ENCODE measurements at places on chromosomes 2 and 18.

GRCh38 chr18:35938158-35938557 lies 34.3 kb upstream of the RMP24 start:
- peak; percentile 27 for DNase-seq

DNA sequence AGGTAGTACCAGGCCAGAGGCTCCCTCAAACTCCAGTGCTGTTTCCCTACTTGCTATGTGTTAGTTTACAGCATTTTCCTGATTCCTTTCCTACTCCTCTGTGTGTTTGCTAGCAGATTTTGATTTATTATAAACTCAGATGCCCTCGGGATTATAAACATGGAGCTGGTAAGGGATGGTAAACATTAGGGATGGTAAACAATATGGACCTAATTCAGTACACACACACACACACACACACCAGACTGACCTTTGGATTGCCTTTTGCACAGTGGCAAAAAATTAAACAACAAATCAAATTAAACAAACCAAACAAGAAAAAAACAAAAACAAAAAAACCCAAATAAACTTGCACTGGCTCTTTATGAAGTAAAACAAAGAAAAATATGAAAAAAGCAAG lies 55.4 kb upstream of the ACVR1 start:
- DNase-seq = no peak

DNA sequence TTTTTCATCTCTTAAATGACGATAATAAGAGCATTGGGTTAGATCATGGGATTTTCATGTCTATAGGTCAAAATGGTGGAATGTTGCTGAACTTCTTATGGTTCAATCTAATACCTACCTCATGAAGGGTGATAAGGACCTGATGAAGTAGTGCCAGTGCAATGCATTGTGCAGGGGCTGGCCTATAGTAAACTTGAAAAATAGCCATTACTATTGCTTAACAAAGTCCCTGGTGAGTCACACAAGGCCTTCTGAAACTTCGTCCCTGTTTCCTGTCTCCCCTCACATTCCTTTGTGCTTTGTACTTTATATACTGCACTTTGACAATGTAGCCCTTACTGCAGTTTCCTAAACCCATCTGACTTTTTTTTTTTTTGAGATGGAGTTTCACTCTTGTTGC lies 515.9 kb downstream of the SLC4A3 start:
- DNase-seq = peak; percentile 63

GRCh38 chr2:195356026-195356425 lies 301.0 kb upstream of the SLC39A10 start:
- DNase-seq = no peak

DNA sequence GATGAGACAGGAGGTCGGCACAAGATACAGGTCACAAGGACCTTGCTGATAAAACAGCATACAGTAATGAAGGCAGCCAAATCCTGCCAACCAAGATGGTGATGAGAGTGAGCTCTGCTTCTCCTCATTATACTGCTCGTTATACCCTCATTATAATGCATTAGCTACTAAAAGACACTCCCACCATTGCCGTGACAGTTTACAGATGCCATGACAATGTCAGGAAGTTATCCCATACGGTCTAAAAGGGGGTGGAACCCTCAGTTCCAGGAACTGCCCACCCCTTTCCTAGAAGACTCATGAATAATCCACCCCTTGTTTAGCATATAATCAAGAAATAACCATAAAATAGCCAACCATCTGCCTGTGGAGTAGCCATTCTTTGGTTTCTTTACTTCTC lies 224.2 kb downstream of the RBM43 start:
- DNase-seq = no peak

DNA sequence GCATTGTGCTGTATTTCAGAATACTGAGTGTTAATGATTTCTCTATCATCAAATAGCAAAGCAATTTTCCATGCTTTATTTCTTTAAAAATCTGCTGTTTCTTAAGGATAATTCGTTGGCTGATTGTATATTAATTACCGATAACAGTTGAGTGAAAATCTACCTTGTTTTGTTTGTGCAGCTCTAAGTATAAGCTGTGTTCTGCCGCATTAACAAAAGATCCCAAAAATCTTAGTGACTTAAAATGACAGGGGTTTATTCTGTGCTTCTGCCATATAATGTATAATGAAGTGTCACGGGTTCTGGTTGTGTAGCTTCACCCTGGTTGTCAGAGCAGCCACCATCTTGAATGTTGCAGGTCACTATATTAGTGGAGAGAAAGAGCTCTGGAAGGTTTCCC lies 196.1 kb downstream of the ACTR3 start:
- no peak for DNase-seq

DNA sequence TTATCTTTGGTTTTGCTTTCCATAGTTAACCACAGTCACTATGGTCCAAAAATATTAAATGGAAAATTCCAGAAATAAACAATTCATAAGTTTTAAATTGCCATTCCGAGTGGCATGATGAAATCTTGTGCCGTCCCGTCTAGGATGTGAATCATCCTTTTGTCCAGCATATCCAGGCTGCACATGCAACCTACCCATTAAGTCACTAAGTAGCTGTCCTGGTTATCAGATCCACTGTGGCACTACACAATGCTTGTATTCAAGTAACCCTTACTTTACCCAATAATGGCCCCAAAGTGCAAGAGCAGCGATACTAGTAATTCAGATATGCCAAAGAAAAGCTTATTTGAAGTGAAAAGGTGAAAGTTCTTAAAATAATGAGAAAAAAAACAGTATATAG lies 10.7 kb downstream of the USP34 start:
- DNase-seq = peak; percentile 85

DNA sequence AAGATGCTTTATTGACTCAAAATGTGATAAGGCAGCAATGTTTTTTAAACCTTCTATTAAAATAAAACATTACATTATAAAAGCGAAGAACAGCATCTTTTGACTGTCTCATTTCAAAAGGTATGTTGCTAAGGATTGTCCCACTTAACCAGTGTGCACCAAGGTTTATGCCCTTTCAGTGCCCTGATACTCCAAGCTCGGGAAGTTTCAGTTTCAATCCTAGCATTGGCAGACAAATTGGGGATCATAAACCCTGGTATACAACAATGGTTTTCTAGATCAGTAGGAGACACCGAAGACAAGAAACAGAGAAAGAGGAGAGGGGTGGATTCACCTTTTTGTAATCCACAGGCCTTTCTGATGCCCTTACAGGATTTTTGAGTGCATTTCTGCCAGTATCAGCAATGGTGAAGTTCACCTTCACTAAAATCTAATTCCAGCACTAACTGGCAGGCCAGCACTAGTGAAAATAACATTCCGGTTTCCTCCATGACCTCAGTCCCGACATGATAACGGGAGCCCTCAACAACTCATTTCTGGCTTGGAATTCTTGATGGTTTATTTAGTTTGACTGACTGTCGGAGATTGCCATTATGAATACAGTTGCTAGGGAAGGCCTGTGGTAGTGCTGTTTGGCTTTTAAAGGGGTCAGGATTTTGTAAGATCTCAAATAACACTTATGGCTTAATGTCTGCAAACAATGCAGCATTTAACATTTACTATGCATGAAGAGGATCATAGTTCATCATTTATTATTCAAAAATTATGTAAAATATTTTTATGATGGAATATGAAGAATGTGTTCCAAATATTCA lies 33.3 kb upstream of the FIGN start:
- no peak for DNase-seq

DNA sequence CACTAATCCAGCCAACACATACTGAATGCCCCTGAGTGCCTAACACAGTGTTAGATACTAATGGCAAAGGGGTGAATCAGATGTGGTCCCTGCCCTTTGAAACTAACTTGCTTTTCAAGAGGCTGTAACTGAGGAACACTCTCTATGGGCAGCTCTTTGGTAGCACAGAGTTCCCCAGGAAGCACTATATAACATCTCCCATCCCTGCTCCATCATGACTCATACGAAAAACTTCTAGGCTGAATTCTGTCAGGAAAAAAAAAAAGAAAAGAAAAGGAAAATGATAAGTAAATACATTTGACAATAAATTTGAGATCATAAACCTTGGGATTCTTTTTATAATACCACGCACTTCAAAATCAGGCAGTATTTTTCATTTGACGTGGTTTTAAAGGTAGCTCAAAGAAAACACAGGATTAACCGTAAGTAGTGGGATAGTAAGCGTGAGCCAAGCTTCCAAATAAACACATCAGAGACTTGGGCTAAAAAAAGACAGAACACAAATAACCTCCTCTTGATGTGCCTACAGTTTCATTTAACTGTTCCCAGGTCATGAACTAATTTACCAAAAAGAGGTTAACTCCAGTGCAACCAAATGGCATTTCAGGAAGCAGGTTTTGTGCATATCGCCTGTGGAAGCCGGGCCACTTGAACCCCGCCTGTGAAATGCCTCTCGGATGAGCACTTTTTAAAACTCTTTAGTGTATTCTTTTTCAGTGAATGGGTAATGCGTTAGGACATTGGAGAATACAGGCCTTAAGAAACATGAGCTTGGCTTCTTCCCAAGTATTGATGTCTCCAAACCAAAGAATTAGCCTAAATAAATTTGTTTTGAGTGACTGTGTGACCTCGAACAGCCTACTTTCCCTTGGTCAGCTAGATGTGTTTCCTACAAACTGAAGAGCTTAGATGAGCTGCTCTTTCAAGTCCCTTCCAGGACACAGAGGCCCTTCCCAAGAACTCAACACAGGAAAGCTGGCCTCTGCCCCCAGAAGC lies 42.0 kb downstream of the RDH14 start:
- peak; percentile 47 for DNase-seq

GRCh38 chr2:194739217-194739616 lies 917.8 kb upstream of the SLC39A10 start:
- DNase-seq = no peak

DNA sequence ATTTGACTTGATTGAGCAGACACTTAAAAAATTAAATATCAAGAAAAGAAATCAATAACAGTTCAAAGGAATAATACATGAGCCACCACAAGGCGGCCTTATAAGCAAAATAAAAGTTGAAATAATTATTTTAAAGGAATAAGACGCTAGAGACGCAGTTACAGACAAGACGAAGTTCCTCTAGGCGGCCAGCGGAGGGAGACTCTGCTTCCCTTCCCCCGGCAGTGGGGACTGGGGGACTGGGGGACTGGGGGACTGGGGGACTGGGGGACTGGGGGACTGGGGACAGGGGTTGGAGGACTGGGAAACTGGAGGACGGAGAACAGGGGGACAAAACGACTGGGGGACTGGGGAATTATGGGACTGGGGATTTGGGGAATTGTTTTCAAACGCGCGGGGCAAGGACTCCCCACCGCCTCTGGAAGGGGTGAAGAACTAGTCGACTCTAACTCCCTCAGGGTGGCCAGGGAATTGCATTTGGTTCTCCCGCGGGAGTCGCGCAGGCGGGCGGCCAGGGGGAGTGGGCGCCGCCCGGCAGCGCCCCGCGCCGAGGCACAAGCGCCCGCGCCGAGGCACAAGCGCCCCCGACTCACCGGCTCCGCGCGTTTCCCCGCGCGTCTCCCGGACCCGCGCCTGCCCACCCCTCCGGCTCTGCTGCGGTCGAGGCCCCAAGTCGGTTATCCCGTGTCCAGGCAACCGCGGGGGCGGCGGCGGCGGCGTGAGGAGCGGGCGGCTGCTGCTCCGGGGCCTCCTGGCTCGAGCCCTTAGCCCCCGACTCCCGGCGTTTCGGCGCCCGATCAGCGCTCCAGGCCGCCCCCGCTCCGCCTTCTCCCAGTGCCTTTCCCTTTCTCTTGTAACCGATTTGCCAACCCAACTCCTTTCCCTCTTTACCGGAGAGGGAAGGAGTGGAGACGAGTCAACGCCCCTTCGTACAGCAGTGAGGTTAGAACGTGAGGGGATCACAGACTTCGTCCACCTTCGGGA lies at the start of gene CCDC178:
CCDC178 (minus strand) TSS at position 662 of the 984 bp plus-strand sequence. CDS start 28,633 bp downstream, outside the sequence.
- DNase-seq = peak; percentile 43

DNA sequence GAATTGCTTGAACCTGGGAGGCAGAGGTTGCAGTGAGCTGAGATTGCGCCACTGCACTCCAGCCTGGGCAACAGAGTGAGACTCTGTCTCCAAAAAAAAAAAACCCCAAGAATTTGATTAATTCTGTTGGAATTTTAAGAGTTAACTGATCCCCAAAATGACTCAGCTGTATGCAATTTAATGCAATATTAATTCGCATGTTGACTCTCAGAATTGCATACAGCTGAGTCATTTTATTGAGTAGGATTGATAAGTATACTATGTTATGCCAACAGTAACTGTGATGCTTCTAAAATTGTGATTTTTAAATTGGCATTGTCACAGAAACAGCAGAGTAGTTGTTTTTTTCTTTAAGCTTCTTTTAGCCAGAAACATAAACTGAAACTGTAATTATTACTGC lies 19.6 kb downstream of the MSH2 start:
- DNase-seq = peak; percentile 43

DNA sequence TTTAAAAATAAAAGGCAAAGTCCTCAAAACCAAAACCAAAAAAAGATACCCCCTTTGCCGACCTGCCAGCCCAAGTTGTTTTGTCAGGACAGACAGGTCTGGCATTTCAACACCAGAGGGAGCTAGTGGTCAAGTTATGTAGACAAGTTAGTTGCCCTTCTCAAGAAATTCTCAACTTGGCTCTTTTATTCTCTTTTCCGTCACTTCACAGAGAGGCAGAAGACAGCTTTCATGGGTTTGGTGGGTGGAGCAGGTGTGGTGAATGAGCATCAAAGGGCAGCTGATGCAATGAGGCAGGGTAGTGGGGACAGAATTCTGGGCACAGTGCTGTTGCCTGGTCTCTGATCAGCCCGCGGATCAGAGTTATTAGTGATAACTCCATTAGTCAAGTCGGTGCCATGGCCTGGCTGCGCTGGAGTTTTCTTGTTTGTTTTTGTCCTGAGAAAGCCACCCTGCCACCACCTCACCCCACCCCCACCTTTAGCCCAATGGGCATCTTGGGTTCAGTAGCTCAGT lies 303.7 kb upstream of the EPAS1 start:
- DNase-seq = peak; percentile 72

DNA sequence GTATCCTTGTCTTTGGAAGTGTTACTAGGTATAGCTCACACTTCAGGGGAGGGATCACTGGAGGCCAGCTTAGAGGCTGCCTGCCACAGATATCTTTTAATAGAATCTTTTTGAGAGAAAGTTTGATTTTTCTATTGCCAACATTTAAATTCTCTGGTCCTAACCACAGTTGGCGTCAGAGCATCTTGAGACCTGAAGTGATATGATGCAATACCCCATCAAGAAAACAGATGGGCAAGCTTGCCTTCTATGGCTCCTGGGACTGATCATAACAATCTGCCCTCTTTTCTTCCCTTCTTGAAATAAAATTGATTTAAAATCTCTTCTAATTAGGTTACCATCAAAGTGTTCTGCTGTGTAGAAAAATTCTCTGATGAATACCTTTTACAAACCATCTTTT lies 105.5 kb upstream of the ACKR3 start:
- no peak for DNase-seq

DNA sequence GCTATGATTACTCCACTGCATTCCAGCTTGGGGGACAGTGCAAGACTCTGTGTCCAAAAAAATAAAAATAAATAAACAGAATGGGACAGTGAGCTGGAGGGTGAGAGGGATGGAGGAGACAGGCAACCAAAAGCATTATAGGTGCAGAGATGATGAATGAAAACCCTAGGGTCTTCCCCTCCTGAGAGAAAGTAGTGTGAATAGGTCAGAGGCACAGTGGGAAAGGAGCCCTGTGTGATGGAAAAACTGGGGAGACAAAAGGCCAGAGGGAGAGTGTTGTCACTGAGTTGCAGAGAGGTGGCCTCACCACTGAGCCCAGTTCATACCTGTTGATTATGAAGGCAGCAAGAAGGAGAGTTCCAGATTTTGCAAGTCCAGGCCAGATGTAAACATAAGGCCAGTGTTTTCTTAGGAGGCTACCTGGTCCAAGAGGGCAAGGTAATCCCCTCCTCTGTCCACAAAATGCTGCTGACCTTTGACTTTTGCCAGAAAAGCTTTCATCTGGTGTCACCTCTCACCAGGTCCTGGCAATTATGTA lies 17.6 kb upstream of the AGFG1 start:
- DNase-seq = no peak

Measured in fibroblast of gingiva (primary cell).